Activated CD8-positive, alpha-beta memory T cell treated with anti-CD3 and anti-CD28 coated beads, Interleukin-2, amount 10 ng/mL, durations not matched to agents 7 days and 5 days (primary cell): ENCODE measurements at places on chromosomes 1 and 21.

- DNase-seq, result no peak
Observed at GRCh38 chr1:35575416-35575958, 2.4 kb downstream of the TFAP2E start.

DNA sequence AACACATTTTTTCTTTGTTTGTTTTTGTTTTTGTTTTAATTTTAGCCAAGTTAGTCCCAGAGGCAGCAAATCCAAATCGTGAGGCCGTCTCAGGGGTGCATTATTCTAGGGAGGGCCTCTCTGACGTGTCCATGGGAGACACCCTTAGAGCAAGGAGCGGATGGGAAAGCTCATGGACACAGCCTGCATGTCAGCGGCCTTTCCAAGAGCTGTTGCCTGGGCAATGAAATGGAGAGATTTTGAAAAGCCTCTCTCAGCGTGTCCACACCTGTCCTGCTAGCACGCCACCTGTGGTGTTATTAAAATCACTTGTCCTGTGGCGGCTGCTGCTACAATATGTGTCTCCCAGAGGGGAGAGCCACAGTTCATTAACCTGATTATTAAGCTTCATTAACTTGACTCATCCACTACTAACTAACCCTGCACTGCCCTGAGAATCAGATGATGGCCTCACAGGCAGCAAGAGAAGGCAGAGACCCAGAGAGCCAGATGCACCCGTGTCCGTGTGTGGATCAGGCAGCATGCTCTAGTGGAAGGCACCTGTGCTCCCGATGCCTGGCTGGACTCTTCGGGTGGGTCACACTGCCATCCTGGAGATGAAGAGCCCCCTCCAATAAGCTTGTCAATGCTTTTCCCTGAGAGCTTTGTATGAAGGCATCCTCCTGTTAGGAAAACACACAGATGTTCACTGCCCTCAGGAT lies 133.3 kb downstream of the PGBD5 start:
- no peak for DNase-seq

DNA sequence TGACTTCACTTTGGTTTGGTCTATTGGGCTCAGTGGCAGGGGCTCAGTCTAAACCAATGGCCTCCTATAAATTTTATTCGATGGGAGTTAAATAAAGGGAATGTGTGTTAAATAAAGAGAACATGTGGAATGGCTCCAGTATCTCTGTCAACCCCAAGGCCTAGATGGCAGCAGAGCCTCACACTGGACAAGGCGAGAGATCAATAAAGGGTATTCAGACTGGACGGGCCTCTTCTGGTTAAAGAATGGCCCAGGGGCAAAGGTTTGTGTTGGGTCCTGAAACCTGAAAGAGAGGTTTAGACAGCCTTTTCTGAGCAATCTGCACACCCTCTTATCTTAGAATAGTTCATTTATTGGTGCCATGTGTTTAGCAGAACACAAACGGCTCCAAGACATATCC lies 34.7 kb downstream of the SH3BP5L start:
- peak; percentile 19 for DNase-seq

DNA sequence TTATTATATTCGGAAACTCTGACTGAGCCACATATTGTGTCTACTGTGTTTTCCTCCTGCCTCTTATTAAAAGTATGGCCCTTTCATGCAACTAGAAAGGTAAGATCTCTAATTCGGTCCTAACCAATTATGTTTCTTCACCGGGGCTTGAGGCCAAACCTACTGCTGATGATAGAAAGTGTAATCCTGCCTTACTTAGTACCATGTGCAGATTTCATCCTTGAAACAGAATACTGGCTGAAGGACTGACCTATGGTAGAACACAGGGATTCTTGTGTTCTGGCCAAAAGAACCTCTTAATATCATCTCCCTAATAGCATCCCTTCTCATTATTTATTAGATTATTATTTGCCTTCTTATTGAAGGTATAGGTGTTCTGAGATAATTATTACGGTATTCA lies 72.6 kb downstream of the TOR3A start:
- no peak for DNase-seq

DNA sequence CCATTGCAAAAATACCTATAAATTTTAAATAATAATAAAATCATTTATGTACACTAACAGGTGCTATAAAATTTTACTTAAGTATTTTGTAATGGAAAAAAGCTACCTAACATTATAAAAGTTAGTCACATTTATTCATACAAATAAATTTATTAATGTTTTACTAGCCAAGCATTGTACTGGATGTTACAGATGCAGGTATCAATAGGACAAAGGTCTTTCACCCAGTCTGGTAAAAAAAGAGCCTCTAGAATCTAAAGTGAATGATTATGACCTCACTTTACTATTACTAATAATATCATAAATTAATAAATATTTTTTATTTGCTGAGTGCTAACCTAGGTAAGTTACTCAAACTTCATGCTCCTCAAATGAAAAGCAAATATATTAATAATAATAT lies 170.6 kb downstream of the KCNT2 start:
- DNase-seq, result no peak

- DNase-seq, result no peak
Observed at GRCh38 chr1:186009039-186009737, 275.0 kb downstream of the HMCN1 start.

DNA sequence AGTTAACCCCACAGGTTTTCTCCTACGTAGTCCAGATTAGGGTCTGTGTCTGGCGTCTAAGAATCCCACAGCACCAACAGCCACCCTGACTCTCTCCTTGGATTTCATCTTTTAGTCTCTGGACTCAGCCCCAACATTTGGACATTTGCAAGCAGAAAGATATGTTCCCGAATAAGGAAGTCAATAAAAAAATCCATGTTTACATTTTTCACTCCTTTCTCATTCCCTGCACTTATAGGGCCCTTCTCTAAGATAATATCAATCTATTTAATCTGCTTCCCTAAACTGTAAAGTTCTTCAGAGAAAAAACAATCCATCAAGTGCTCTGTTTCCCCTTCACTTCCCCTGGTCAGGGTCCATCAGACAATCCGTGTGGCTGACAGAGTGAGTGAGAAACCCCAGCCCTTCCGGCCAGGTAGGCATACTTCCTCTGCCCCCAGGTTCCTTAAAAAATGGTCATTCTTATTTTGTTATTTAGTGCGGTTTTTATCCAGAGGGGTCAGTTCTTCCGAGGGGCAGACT lies 105.9 kb upstream of the CDC42BPA start:
- DNase-seq, result no peak

GRCh38 chr21:34351786-34352241 lies 12.0 kb upstream of the KCNE2 start:
- DNase-seq, result peak; percentile 52

DNA sequence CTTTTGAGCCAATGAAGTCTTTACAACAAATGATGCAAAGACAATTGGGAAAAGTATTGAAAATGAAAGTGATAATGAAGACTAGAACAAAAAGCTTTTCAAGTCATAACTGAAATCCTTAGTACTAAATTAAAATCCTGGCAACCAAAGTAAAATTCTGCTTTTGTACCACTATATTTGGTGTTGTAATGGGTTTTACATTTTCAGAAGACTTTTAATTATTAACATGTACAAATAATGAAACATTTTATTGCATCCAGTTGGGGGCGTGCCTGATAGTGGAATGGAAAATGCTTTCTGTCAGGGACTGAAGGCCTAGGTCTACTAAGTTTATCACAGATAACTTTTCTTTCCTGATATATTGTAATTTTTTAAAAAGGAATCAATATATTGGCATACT lies 89.4 kb downstream of the SDCCAG8 start:
- DNase-seq, result no peak
